Left ventricle myocardium superior (tissue), 1 donor: ENCODE measurements at places on chromosomes 2 and 18.
A peak's percentile ranks its signal among the peaks of the same experiment; 100 is the strongest.

DNA sequence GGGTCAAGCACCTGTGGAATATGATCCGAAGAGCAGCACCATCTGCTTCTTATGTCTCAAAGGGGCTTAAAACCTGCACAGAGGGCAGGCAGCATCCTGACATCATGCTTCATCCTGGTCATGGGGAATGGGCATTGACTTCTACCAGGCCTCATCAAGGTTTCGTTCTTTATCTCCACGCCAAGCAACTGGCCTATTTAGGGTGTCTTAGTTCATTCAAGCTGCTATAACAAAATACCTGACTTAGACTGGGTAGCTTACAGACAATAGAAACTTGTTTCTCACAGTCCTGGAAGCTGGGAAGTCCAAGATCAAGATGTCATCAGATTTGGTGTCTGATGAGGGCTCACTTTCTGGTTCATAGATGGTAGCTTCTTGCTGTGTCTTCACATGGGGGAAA lies 69.4 kb downstream of the MYO3B start:
- DNase-seq = no peak

DNA sequence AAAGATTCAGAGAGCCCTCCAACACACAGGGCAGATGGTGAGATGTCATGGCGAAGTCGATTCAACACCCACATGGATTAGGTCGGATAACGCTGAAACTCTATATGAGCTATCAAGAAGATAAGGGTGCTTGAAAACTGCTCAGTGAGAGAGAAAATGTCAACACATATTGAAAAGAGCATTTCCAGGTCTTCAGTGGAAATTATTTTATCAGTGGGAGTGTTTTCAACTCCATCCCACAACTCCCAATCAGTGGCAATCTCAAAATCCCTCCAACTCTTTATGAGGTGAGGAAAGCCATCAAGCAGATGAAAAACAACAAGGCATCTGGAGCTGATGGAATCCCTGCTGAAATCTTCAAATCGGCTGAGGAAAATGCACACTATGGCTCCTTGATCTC lies 104.5 kb upstream of the KLHL14 start:
- no peak for DNase-seq

DNA sequence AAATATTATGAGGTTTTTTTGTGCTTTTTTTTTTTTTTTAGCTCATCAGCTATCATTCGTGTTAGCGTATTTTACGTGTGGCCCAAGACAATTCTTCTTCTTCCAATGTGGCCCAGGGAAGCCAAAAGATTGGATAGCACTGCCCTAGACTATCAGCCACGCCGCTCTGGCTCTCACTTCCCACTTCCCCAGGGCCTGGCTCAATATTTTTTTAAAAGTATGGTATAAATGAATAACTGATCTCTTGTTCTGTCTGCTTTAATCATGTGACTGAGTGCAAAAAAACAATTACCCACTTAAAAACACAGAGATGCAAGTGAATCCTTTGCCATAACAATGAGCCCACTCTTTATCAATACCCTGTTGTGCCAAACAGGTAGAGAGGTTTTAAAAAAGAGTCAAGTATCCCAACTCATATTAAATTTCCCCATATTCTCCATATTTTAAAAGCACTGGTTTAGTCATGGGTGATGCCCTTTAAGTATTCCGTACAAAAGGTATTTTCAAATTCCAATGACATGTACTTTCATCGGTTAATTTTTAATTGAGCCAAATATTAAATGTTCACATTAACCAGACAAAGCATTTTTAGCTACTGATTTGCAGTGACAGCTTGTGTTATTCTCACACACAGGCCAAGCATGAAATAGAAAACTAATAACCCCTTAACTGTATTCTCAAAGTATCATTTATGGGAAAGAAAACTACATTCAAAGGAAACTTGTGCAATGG lies 12.6 kb downstream of the BCL2 start:
- no peak for DNase-seq

- peak; percentile 65 for DNase-seq
Observed at GRCh38 chr2:188293601-188294351, 2.1 kb downstream of the GULP1 start.

- DNase-seq = no peak
Observed at GRCh38 chr18:31876707-31877106, 66.2 kb downstream of the TRAPPC8 start.

DNA sequence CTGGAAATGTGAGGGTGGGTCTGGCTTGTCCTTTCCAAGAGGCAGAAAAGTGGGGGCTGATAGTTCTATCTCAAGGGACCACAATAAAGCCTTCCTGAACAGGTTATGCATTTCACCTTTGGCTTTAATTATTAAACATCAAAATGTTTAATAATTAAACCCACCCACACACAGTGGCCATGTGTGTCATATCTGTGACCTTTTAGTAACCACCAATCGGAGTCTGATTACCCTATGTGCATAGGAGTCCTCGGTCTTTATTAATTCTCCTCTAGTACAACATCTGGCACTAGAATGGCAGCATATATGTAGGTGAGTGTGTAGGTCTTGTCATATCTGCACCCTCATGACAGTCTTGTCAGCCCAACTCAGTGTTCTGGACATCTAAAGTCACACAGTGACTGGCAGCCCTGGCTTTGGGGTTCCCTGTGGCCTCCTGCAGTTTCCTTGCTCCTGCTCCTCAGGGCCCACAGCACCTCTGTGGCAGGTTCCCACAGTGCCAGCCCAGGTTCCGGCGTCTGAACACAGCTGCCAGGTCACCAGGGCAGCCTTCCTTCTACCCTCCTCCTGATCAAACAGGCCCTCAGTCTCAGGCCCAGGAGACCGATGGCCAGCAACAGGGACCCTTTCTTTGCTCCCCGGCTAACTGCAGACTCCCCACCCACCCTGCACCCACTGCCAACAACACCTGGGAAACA lies 100.9 kb downstream of the MTCL1 start:
- no peak for DNase-seq

GRCh38 chr2:9303528-9304225 lies 97.1 kb downstream of the ASAP2 start:
- peak; percentile 51 for DNase-seq

- DNase-seq = no peak
Observed at GRCh38 chr2:23568626-23569190, 183.7 kb downstream of the KLHL29 start.

DNA sequence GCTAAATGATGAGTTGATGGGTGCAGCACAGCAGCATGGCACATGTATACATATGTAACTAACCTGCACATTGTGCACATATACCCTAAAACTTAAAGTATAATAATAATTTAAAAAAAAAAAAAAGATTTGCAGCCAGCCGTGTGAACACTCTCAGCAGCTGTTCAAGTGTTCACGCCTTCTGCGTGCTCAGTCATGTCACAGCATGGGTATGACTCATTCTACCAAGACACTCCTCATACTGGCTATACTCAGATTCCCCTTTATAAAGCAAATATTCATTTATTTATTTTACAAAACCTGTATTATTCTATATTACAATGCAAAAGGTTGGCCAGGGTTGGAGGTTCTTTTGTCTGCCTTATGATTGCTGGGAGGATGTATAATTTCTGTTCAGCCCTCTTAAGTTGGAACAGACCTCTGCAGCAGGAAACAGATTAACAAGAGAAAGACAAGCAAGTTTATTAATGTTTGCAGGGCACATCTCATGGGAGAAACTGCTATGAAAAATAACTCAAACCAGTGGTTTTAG lies 1230.6 kb upstream of the CHAC2 start:
- no peak for DNase-seq

DNA sequence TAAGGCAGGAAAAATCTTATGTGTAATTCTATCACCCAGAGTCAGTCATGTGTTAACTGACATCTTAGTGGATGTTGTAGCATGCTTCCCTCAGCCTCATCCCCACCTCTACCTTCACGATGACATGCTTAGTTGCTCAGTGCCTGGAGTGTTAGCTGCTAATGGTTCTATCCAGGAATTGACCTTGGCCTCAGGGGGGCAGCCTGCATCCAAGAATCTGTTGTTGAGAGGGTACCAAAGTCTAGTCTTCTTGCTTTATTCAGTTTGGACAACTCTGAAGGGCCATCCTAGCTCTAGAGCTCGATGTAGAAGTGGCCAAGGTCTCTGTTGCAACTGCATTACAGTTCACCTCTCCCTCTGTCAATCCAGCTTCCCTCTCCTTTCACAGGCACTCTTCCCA lies 61.2 kb downstream of the ACYP2 start:
- peak; percentile 62 for DNase-seq

DNA sequence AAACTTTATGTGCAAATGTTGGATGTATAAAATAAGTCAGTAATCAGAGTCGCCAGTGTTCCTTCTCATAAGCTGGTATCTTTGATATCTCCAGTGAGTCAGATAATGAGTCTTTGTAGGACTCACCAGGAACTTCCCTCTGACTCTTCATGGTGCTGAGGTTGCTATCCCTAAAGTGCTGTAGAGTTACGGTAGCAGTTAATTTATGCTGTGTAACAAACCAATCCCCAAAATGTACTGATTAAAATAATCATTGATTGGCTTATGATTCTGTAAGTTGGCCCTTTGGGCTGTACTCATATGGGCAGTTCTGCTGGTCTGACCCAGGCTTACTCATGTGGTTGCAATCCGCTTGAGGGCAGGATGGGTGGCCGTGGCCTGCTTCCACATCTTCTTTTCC lies 43.8 kb downstream of the MAIP1 start:
- no peak for DNase-seq

GRCh38 chr2:218249691-218250090 lies 11.1 kb upstream of the GPBAR1 start:
- DNase-seq = no peak

- no peak for DNase-seq
Observed at GRCh38 chr2:69223759-69224511, 163.1 kb downstream of the GFPT1 start.

DNA sequence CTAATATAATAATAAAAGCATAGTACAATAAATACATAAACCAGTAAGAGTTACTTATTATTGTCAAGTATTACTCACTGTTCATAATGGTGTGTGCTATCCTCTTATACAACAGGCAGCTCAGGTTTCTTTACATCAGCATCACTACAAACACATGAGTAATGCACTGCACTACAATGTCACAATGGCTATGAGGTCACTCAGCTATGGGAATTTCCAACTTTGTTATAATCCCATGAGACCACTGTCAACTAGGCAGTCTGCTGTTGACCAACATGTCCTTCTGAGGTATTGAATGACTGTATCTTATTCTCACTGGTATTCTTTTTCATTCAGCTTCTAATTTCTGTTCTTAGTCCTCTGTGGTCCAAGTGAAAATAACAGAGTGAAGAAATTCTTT lies 250.4 kb upstream of the DSEL start:
- DNase-seq = no peak

GRCh38 chr2:197464175-197464574 lies 10.8 kb downstream of the COQ10B start:
- no peak for DNase-seq

DNA sequence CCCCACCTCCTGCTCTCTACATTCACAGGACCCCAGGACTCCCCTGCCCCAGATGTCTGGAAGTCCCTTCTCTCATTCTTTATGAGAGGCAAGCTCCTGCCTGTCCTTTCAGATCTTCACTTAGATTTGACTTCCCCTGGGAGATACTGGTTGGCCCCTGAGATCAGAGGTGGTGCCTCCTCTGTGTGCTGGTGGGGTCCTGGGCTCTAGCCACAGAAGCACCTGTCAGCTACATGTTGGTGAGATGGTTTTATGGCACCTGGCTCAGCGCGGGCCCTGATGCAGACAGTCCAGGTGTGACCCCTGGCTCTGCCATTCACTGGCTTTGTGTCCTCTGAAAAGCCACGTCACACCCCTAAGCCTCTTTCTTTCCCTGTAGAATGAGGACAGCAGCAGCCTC lies 369.6 kb upstream of the ID2 start:
- DNase-seq = no peak

DNA sequence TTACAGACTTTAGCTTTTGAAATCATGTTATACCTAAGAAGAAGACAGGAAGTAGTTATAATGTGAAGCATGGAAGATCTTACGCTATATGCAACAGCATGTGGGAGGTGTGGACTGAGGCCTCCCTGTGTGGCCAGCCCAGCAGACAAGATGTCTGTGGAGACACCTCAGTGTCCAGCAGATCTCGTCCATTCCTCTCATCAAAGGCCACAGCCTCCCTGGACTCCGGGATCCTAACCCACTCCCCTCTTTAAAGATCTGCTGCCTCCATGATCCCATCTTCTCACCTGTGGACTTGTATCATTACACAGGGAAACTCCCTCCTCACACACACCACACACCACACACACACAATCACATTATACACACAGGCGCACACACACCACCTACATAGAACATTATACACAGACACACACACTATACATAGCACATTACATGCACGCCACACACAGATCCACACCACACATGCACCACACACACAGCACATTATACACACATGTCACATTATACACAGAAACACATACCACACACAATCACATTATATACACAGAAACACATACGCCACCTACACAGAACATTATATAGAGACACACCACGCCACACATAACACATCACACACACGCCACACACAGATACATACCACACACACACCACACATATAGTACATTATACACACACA lies 89.5 kb downstream of the PXDN start:
- no peak for DNase-seq

DNA sequence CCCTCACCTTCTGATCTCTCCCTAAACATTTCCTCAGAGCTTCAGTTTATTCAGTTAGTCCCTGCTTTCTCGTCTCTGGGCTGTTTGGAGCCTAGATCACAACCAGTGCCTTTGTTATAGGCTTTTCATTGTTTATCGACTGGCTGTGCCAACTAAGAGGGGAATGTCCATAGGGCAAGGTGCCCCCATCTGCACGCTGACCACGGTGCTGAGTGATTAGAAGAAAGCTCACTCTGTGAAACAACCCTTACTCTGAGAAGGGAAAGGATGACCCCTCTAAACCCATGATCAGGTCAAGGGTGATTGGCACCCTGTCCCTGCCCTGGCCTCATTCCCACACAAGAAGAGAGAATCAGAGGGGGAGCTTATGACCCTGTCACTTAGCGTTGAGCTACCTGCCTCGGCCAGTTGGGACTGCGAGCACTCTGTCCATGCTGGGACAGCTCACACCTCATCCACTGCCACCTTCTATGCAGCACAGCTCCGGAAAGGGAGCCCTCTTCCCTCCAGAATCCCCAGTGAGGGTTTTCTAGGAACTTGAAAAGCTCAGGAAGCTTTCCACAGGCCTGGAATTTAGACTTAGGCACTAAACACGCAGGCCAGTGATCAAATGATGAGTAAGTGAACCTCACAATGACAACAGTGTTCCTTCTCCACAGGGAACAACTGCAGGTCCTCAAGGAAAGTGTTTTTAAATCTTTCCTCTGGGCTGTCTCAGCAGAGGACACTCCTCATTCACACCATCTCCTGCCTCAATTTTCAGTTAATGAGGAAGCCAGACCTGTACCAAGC lies 2.3 kb upstream of the ACTG2 start:
- no peak for DNase-seq

GRCh38 chr2:47724221-47724981 lies 58.5 kb upstream of the MSH6 start:
- no peak for DNase-seq

DNA sequence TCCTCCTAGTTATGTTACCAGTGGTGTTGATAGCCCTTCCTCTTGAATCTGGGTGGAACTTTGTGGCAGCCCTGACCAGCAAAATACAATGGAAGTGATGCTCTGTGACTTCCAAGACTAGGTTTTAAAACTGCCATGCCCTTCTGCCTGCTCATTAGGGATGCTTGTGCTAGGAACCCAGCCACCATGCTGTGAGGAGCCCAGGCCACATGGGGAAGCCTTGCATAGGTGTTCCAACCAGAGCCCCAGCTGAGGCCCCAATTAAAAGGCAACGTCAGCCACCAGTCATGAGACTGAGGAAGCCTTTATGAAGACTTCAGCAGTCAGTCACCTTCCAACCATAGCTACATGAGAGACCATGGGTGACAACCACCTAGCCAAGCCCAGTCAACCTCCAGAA lies 14.0 kb upstream of the MAPRE2 start:
- DNase-seq = no peak

GRCh38 chr18:55078303-55078932 lies 119.2 kb upstream of the CCDC68 start:
- no peak for DNase-seq
